ENCODE measurements at places on chromosomes 2 and 18. TPM values are rescaled to one million over a fixed set of nuclear protein-coding genes. Genes with fewer than 3 reads are reported as not detected.

SEPTIN2 gene
- total RNA-seq: 202 TPM

DOK1 gene
- total RNA-seq: 18.9 TPM

RNF152 gene
- total RNA-seq: 38.9 TPM

TDRD15 gene
- not detected for total RNA-seq

LIMS4 gene
- total RNA-seq: 10.8 TPM

ARHGAP25 gene
- 5.0 TPM for total RNA-seq

ZC3H8 gene
- 3.3 TPM for total RNA-seq

GREB1 gene
- total RNA-seq: 392 TPM

DSG1 gene
- 0.32 TPM for total RNA-seq

TMEFF2 gene
- total RNA-seq: 3.2 TPM

MTERF4 gene
- total RNA-seq: 98.5 TPM

PAIP2B gene
- 5.9 TPM for total RNA-seq

SMYD5 gene
- total RNA-seq: 36.6 TPM

TRIM54 gene
- 17.9 TPM for total RNA-seq

TOGARAM2 gene
- total RNA-seq: 0.62 TPM

DNA sequence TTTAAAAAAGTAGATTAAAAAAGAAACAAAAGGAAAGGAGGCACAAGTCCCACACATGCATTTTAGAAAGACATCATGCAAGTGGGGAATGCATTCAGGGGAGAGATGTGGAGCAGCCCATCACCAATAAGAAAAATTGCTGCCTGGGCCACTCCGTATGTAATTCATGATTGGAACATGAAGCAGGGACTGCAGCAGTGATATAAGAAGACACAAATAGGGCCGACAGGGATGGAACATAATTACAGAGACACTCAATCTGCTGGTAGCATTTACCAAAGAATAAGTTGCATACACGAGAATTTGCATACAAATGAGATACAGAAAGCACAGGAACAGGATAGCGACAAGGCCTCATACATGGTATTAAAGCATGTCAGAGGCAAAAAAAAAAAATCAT, 6.5 kb upstream of the AFF3 start:
- no peak for DNase-seq

- no peak for DNase-seq
Measured at GRCh38 chr2:208360259-208361076, 46.1 kb upstream of the PTH2R start.

DNA sequence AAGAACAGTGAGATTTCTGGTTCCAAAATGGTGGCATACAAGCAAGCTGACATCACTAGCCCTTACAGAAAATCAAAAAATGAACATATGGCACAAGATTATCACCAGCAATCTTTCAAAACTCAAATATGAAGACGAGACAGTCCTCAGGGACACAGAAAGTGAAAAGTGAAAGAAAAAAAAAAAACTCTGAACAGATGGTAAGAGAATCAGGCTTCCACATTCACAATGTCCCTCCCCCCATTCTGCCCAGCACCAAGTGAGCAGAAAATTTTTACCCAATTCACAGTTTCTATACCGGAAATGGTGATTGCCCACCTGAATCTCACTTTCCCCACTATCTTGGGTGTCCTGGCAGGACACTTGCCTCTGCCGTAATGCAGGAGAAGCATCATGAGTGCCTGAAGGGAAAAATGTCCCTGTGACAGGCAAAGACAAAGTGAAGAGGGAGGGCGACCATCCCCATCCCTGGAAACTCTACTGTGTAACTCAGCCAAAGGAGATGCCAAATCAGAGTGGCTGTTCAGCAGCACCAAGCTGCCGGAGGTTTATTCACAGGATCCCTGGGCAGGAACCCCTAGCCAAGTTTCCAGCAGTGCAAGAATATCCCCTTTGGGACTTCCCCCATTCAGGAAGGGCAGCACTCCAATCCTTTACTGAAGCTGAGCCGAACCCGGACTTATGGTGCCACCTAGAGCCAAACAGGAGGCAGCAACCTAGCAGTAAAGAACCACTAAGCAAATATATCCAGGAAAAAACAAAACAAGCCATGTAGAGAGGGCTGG, 312.2 kb downstream of the LRATD1 start:
- DNase-seq: no peak

DNA sequence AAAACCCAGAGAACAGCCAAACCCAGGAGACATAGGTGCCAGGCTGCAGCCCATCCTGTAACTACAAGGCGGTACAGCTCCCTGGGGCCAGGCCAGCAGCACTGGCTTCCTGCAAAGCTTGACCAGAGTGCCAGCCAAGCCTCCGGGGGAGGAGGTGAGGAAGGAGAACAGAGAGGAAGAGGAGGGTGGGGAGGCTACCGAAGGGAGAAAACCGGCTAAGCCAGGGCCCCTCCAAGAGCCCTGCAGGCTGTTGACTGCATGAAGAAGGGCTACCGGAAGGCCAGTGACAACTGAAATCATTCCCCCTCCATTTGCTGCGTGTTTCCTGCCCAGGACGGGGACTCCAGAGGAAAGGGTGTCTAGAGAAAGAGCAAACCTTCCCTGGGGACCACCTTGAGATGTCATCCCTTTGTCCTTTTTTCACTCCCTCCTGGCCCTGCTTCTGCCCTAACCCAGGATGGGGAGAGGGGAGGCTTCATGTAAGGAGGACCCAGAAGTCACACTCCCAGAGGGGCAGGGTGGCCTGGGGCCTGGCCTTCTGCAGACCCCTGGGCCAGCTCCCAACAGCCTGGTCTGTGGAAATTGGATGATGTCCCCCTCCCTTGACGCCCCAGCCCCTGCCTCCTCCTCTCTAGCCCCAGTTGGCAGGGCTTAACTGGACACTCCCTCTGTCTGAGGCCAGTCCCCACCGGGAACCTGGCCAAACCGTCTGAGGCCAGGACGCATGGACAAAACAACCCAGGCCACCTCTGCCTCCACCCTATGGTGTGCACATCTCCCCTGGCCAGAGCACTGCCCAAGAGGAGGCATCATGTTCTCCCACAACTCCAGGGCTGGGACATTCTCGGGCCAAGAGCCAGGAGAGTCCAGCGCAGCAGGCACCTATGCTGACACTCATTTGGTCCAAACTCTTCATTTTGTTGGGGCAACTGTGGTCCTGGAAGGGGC, 207.8 kb downstream of the CYP26B1 start:
- peak; percentile 2 for DNase-seq

DNA sequence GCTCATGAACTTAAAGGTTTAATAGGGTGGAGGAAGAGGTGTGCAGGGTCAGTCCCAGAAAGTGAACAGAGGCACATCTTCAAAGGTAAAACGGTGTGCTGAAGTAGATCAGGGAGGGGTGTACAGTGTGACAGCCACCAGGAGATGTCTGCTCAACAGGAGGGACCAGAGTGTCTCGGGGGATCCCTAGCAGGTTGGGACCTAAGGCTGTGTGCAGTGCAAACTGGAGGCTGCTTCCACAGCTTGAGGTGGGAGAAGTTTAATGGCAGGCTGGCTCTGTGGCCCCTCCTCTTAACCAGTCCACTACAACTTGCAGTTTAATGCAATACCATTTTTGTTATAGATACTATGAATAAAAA, 33.2 kb downstream of the PLA2R1 start:
- no peak for DNase-seq

DNA sequence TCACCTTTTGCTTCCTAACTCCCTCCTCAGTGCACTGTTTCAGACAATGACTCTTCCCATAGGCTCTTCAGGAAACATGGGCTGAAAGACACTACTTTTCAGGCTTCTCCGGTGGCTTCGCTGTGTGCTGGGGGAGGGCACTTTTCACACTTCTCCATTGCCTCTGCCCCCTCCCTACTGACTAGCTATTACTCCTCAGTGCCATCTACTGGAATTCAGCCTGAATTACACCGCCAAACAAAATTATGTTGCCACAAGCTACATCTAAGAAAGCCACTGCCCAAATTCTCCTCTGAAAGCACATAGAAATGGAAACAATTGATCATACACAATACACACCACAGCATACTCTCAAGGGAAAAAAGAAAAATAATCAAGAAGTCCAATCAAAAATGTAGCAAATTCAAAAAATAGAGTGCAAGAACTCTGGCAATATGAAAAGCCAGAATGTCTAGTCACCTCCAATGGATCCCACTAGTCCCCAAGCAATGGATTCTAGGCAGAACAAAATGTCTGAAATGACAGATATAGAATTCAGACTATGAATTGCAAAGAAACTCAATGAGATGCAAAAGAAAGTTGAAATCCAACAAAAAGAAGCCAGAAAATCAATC, 1139.4 kb upstream of the GYPC start:
- no peak for DNase-seq

- DNase-seq: no peak
Measured at GRCh38 chr2:12737738-12738485, 21.2 kb downstream of the TRIB2 start.

DNA sequence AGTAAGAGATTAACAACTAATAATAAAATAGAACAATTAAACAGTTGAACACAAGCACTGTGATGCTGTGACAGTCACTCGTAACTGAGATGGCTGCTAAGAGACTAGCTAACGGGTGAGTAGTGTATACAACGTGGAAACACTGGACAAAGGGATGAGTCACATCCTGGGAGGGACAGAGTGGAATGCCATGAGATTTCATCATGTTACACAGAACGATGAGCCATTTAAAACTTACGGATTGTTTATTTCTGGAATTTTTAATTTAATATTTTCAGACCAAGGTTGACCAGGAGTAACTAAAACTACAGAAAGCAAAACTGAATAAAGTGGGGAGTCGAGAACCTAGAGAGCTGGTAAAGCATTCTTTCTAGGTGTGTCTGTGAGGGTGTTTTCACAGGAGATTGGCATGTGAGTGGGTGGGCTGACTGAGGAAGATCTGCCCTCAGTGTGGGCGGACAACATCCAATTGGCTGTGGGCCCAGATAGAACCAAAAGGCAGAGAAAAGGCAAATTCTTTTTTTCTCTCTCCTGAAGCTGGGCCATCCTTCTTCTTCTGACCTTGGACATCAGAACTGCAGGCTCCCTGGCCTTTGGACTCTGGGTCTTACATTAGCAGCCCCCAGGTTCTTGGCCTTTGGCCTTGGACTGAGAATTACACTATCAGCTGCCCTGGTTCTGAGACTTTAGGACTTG, 14.6 kb downstream of the TMSB10 start:
- no peak for DNase-seq

- DNase-seq: no peak
Measured at GRCh38 chr2:160417745-160418397, 75.7 kb downstream of the RBMS1 start.

DNA sequence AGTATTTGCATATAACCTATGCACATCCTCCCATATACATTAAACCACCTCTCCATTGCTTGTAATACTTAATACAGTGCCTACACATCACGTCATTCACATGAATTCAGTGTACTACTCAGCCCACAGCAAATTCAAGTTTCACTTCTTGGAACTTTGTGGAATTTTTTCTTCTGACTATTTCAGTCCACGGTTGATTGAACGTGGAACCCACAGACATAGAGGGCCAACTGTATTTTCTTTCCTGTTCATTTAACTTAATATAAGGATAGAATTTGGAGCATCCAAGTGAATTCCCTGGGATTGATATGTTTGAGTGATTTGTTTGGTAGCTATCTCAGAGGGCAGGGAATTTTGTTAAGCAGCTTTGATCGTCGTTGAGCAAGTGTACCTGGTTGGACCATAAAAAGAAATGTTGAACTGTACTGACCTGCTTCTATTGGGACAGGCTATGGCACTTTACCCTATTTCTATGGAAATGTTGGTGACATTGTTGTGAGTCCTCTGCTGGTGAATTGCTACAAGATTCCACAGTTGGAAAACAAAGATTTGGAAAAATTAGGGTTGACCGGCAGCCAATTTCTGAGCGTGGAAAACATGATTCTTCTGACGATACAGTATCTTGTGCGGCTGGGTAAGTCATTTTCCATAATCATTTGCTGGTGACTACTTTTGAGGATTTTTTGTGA, 156.6 kb downstream of the ESCO1 start:
- no peak for DNase-seq

GRCh38 chr2:202204855-202205254, 33.5 kb downstream of the SUMO1 start:
- no peak for DNase-seq

DNA sequence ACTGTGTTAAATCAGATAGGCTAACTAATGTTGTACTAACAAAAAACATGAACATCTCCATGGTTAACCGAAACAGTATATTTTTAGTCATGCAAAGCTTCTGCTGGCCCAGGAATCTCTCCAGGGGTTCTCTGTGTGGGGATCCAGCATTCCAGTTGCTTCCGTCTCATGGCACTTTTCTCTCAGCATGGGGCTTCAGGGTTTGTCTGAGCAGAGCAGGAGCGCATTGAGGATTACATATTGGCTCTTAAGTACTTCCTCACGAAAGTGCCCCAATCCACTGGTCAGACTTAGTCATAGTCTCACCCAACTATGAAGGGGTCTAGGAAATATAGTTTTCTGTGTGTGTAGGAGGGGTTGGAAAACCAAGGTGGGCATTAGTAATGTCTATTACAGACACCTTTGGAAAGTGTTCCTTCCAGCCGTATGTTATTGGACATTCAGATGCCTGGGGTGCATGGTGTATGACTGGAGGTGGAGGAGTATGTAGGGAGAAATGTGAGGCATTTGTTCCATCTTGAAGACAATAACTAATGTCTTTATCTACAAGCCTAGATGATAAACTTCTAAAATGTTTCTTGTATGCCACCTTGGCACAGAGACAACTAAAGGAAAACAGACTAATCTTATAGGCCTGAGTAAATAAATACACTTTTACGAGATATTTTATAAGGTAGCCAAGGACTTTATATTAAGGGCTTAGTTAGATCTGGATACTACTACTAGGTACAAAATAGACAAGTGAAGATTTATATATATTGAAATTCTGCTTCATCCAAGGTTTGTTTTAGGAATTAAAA, 123.8 kb upstream of the ZEB2 start:
- no peak for DNase-seq

DNA sequence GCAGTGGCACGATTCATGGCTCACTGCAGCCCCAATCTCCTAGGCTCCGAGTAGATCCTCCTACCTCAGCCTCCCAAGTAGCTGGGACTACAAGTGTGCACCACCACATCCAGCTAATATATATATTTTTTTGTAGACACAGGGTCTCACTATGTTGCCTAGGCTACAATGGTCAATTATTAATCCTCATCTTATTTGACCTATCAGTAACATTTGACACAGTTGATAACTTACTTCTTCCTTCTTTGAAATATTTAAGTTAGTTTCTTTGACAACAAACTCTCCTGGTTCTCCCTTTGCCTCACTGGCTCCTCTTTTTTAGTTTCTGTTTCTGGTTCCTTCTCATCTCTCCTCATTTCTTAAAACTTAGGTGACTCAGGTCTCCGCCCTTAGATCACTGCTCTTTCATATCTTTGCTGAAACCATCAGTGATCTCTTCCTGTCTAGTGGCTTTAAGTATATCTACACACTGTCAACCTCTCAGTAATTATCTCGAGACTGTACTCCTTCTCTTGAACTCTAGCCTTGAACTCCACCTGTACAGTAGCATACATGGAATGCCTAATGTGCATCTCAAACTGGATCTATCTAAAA, 11.5 kb downstream of the PGAP1 start:
- DNase-seq: no peak

- no peak for DNase-seq
Measured at GRCh38 chr2:170039401-170040172, 138.4 kb upstream of the MYO3B start.

DNA sequence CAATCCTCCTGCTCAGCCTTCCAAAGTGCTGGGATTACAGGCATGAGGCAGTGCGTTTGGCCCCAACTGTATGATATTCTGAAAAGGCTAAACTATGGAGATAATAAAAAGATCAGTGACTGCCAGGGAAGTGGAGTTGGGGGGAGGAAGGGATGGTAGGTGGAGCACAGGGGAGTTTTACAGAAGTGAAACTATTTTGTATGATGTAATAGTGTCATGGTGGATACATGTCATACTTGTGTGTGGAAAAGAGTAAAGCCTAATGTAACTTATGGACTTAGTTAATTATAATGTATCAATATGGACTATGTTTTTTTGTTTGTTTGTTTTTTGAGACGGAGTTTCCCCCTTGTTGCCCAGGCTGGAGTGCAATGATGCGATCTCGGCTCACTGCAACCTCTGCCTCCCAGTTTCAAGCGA, 2.9 kb upstream of the GGCX start:
- DNase-seq: no peak
